NCI-H1694 treated with DMSO at 0.1 percent for 48 hours (cell line): ENCODE measurements at places on chromosomes 7 and 10.

GRCh38 chr7:155800741-155801267 is 11.5 kb downstream of the SHH start:
- DNase-seq, result no peak

- no peak for DNase-seq
These were observed 12.7 kb downstream of the TMEM120A start for GRCh38 chr7:75981453-75982305.

DNA sequence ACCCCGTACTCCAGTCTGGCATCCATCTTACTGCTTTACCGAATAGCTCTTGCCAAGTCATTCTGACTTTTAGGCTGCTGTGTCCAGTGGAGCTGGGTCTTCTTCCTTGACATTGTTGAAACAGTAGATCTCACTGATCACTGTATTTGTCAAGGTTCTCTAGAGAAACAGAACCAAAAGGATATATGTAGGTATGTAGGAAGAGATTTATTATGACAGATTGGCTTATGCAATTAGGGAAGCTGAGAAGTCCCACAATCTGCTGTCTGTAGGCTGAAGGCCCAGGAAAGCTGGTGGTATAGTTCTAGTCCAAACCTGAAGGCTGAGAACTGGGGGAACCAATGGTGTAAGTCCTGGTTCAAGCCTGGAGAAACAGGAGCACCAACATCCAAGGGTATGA is 12.1 kb upstream of the PRRT4 start:
- no peak for DNase-seq

DNA sequence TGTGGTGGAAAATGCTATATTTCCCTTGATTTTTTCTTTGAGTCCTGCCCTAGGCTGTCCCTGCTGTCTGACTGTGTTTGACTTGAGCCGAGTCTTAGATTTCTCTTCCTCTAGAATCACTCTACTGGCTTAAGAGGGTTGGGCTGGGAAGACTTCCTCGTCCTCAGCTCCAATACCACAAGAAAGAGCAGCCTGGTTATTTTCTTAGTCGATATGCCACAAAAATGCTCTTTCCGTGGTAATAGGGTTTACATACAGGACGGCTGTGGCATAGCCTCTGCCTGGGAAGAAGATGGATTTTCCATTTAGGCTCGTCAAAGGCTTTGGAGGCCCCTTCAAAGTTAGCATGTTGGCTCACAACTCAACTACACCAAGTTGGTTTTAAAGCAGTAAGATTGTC is 212.0 kb upstream of the IGFBP3 start:
- no peak for DNase-seq

GRCh38 chr10:59901470-59901869 is 4.9 kb downstream of the CCDC6 start:
- DNase-seq, result no peak

DNA sequence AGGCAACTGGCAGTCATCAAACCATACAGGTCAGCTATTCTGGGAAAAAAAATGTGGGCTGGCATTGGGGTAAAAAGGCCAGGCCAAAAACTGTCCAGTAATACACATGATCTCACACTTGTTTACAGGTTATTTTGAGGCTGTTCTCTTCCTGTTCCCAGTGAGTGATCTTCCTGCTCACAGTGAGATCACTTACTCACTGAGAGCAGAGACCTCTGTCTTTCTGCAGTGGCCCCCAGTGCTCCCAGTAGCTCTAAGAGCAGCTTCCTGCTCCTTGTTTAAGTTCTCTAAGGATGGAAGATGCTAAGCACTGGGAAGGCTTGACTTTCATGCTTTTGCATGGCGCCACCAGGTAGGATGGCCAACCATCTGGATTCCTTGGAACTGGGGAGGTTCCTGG is 93.5 kb upstream of the KIAA1217 start:
- no peak for DNase-seq

- no peak for DNase-seq
These were observed 810.1 kb downstream of the NRG3 start for GRCh38 chr10:82685087-82685486.

DNA sequence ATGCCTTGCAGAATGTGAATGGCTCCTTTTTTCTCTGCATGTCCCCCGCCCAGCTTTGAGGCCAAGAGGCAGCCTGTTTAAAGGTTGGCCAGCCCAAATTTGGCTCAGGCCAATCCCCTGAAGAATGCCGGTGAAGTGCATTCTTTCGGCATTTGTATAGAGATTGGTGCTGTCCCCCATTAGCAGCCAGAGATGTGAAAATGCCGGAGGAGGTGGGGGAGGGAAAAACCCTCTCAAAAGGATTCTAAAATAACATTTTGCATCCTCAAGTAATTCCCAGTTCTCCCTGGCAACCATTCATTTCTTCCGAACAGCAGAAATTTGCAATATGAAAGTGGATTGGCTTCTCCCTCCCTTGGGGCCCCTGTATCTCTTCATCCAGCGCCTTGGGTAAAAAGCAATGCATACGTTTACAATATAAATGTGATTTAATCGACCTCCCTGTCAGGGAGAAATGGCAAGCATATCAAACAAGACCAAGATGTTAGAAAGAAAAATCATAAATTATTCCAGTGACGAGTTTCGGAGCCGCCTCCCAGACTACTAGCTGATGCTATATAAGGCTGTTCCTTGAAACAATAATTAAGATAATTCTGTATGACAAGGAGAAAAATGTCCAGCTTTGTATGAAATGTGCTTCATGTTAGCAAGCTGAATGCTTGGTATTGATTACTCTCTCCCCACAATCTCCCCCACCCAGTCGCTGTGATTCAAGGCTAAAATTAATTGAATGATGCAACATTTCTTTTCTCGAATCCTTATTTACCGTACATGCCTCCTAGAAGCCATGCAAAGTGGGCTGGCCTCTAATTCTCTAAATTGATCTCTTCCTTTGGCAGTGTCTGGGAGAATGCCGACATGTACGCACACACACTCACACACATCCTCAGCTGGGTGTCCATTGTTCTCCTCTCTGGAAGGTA is 323.7 kb downstream of the RPS24 start:
- no peak for DNase-seq

DNA sequence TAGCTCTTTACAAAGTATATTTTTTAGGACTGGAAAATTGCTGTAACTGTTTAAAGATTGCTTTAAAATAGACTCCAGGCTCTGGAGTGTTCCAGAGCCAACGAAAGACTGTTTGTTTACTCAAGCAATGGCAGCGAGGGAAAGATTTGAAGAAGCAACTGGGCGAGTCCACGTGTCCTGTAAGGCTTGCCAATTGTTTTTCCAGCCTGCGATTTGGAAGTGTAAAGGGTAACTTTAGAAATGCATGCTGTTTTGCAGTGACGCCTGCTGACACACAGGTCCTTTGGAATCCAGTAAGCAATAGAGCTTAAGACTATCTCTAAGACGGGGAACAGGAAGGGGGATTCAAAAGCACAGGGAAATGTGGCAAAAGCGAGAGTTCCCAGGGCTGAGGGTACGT is 55.8 kb downstream of the TACC2 start:
- DNase-seq, result no peak

- DNase-seq, result no peak
These were observed 1.0 kb upstream of the NOLC1 start for GRCh38 chr10:102150970-102151773.

DNA sequence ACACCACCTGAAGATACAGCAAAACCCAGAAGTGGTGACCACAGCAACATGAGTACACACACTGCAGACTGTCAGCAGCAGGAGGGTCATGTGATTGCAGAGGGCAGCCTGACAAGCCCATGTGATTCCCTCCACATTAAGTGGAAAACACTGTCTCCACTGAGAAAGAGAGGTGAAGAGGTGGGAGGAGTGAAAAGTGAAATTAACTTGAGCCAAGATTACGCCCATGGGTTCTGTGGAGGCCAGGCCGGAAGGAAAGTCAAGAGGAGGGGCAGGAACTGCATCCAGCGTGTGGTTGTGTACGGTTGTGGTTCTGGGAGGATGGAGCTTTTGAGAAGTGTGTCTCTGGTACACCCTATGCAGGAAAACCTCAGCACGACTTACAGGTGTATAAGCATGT is 138.5 kb downstream of the PLXNA4 start:
- no peak for DNase-seq

- DNase-seq, result no peak
These were observed at the start of gene PDK4 for GRCh38 chr7:95596198-95597063. PDK4 (minus strand) TSS chr7:95596516; CDS start chr7:95596293, 223 bp downstream.

DNA sequence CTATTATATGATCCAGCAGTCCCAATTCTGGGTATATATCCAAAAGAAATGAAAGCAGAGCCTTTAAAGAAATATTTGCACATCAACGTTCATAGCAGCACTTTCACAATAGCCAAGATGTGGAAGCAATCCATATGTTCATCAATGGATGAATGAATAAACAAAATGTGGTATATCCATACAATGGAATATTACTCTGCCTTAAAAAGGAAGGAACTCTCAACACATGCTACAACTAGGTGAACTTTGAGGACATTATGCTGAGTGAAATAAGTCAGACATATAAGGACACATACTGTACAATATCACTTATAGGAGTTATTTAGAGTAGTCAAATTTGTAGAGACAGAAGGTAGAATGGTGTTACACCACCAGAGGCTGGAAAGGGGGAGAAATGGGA is 28.0 kb upstream of the ADRB1 start:
- DNase-seq, result no peak

- DNase-seq, result peak; percentile 79
These were observed 29.6 kb downstream of the MINDY4 start for GRCh38 chr7:30800785-30801252.

GRCh38 chr7:112162142-112162766 is 43.9 kb downstream of the DOCK4 start:
- DNase-seq, result peak; percentile 15
